Stomach (tissue), 19 donors: ENCODE measurements at places on chromosomes 6 and 20.

- peak overlapping the region; percentile 70 for H3K27ac ChIP-seq
- H3K36me3 ChIP-seq = no peaks in the 10 kb centered on the region
- H3K4me1 ChIP-seq = peaks cover 4% of the 10 kb centered on the region
- no peak overlapping the region for H3K4me3 ChIP-seq
- peak; percentile 72 for DNase-seq
Observed at GRCh38 chr20:53609491-53610445, 16.1 kb upstream of the ZNF217 start.

DNA sequence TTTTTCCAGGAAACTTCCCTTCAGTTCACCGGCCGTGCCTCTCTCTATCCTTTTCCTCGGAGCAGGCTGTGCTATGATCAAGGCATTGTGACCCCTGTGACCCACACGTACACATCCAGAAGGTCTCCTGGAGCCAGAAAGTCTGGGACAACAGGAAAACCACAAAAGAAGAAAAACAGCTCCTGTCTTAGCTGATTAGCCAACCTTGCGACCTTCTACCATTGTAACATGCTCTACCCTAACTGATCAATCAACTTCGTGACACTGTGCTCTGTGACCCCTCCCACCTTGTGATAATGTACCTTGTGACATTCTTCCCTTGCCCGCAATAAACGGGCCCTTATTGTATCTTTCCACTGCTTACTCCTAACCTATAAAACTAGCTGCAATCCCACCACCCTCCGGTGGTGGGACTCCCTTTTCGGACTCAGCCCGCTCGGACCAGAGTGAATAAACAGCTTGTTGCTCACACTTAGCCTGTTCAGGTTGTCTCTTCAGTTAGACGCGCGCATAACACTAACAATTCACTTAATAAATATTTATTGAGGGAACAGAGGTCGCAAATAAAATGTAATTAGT, 24.2 kb downstream of the ZNF311 start:
- no peaks in the 10 kb centered on the region for H3K27me3 ChIP-seq
- no peak for DNase-seq
- peak overlapping the region; percentile 69 for H3K4me3 ChIP-seq
- H3K27ac ChIP-seq = peak overlapping the region; percentile 79
- H3K4me1 ChIP-seq = peaks cover 16% of the 10 kb centered on the region
- no peaks in the 10 kb centered on the region for H3K36me3 ChIP-seq

DNA sequence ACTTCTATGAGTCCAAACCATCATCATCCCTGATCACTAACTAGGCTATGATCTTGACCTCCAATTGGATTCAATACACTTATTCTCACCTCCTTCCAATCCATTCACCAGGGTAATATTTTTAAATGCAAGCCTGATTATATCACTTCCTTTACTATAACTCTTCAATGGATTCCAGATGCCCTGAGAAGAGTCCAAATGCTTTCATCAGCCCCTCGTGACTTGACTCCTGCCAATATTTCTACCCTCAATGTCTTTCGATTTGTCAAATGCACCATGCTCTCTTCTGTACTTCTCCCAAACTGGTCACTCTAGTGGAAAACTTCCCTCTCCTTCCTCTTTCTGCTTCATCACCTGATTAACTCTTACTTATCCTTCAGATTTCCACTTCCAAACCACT, 70.8 kb downstream of the CD164 start:
- H3K36me3 ChIP-seq = no peaks in the 10 kb centered on the region
- H3K27ac ChIP-seq = no peak overlapping the region
- no peaks in the 10 kb centered on the region for H3K27me3 ChIP-seq
- no peak overlapping the region for H3K4me3 ChIP-seq
- no peak for DNase-seq

DNA sequence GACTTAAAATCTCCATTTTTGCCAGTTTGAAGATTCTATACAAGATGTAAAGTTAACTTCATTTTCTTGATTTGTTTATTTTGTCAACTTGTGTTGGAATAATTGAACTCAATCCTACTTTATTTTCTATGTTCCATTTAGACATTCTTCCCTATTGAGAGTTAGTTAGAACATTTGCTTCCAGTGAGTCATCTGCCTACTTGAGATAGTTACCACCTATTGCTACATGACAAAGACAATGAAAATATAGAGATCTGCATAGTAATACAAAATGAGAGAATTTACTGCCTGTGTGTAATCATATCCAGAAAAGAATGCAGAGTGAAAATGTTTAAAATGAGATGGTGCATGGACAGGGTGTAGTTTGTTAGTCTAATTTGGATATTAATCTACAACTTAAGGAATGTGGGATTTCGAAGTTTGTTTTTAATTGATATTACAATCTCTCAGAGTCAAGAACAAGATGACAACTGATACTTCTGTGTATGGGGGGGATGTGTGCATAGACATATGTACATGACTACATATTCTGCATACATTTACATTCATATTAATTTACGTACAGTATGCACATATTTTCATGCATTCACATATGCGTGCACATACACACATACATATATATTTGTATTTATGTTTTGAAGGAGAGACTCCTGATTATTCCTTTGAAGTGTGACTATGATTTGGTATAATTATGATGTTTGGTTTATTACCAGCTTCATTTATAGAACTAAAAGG, 420.1 kb downstream of the NKAIN2 start:
- no peaks in the 10 kb centered on the region for H3K4me1 ChIP-seq
- no peak for DNase-seq
- H3K27me3 ChIP-seq = no peaks in the 10 kb centered on the region
- no peak overlapping the region for H3K27ac ChIP-seq
- H3K4me3 ChIP-seq = no peak overlapping the region

GRCh38 chr6:111258615-111259088, 171.3 kb downstream of the SLC16A10 start:
- peaks cover 8% of the 10 kb centered on the region for H3K27me3 ChIP-seq
- DNase-seq = no peak
- peak overlapping the region; percentile 72 for H3K4me3 ChIP-seq

GRCh38 chr6:20366082-20366830, 35.4 kb upstream of the E2F3 start:
- H3K27ac ChIP-seq = no peak overlapping the region
- H3K36me3 ChIP-seq = no peaks in the 10 kb centered on the region
- no peak overlapping the region for H3K4me3 ChIP-seq
- H3K4me1 ChIP-seq = no peaks in the 10 kb centered on the region
- H3K27me3 ChIP-seq = no peaks in the 10 kb centered on the region

DNA sequence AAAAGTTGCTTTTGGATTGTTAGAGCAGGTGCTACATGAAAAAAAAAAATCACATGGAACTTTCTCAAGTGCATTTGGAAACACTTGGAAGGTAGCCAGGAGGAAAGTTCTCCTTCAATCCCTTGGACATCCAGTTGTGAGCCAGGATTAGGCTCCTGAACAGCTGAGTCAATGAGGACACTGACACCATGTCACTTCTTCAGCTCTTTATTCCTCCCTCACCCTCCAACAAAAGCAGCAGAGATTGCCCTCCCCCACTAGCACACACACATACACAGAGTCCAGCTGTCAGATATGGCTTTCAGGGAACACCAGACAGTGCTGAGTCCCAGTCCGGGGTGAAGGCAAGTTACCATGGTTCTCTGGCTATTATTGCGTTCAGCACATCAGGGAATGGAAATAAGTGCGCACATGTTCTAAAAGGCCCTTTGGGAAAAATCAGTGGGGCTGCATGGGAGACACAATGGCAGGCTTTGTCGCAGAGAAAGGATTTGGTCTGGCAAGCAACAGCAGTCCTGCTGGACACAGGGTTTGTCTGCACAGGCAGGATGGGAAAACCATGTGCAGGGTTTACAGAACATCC, 124.7 kb upstream of the MARCKS start:
- H3K4me3 ChIP-seq = no peak overlapping the region
- H3K4me1 ChIP-seq = peaks cover 14% of the 10 kb centered on the region
- DNase-seq = no peak
- H3K36me3 ChIP-seq = no peaks in the 10 kb centered on the region
- H3K27ac ChIP-seq = peak overlapping the region; percentile 21

DNA sequence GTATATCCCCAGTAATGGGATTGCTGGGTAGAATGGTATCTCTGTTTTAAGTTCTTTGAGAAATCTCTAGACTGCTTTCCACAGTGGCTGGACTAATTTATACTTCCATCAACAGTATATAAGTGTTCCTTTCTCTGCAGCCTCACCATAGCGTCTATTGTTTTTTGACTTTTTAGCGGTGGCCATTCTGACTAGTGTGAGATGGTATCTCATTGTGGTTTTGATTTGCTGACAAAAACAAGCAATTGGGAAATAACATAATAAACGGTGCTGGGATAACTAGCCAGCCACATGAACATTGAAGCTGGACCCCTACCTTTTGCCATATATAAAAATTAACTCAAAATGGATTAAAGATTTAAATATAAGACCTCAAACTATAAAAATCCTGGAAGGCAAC, 14.2 kb downstream of the OR2A4 start:
- H3K27ac ChIP-seq = no peak overlapping the region
- no peaks in the 10 kb centered on the region for H3K36me3 ChIP-seq
- H3K27me3 ChIP-seq = no peaks in the 10 kb centered on the region
- DNase-seq = no peak
- H3K4me1 ChIP-seq = no peaks in the 10 kb centered on the region

DNA sequence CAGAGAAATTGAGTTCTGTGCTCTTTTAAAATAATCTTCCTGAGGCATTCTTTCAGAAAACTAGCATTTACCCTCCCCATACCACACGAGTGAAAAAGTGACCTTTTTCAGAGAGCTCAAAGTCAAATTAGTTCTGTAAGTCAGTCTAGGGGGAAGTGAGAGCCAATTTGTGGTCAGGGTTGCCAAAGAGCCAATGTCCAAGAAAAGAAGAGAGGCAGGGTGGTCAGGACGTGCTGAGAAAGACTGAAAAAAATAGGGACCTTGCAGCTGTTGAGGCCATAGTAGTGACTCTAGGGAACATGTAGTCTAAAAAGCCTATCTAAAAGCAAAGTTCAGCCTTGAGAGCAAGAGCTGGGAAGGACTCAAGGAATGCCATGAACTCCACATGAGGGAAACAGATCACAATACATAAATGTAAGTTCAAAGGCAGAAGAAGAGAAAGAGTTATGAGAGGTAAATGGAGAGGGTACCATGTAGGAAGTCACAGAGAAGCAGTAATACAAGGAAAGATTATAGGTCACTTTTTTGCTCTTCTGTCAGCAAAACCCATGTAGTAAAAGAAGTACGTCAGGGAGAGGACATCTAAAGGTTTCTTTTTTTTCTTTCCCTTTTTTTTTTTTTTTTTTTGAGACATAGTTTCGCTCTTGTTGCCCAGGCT, 565.1 kb upstream of the FLRT3 start:
- no peaks in the 10 kb centered on the region for H3K4me1 ChIP-seq
- no peak overlapping the region for H3K27ac ChIP-seq

GRCh38 chr20:34536798-34537394, 20.7 kb downstream of the DYNLRB1 start:
- H3K27me3 ChIP-seq = no peaks in the 10 kb centered on the region
- DNase-seq = peak; percentile 73
- H3K27ac ChIP-seq = no peak overlapping the region
- no peak overlapping the region for H3K4me3 ChIP-seq

DNA sequence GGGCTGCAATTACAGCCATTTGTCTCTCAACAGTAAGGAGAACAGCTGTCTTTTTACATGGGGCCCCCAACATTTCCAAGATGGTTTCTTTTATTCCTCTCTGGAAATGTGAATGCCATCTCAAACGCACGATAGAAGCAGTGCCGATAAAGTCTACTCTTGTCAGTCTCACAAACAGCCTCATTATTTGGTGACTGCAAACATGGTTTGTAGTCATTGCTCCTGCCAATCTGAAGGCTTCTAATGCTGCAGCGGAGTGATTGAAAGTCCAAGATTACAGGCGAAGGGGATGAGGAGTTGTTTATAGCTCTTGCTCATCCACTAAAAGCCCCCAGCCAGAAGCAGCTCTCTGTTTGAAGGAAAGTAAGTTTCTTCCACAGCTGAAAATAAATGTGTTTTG, 657.1 kb downstream of the CBLN4 start:
- no peaks in the 10 kb centered on the region for H3K36me3 ChIP-seq
- H3K4me3 ChIP-seq = no peak overlapping the region
- H3K27ac ChIP-seq = no peak overlapping the region
- no peaks in the 10 kb centered on the region for H3K27me3 ChIP-seq
- DNase-seq = no peak

DNA sequence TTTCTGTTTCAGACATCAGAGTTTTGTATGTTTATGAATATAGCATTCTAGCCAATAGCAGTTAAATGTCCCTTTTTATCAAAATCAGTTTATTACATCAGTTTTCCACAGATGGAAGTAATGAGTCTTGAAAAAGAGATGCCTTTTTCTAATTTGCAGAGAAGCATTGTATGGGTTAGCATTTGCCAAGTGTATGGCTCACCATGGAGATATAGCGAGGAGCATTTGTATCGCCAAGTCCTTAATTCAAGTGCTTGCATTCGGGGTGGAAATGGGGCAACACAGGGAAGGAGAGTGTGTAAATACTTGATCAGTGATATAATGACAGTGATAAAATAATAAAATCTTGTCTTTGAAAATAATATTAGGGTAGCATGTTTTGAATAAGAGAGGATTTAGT, 42.9 kb downstream of the TXLNB start:
- no peaks in the 10 kb centered on the region for H3K36me3 ChIP-seq
- no peaks in the 10 kb centered on the region for H3K27me3 ChIP-seq
- H3K4me3 ChIP-seq = no peak overlapping the region
- no peak overlapping the region for H3K27ac ChIP-seq
- DNase-seq = no peak

- no peak for DNase-seq
- H3K27ac ChIP-seq = no peak overlapping the region
- H3K27me3 ChIP-seq = no peaks in the 10 kb centered on the region
- H3K4me3 ChIP-seq = no peak overlapping the region
Observed at GRCh38 chr6:5412663-5413062, 151.3 kb downstream of the FARS2 start.

DNA sequence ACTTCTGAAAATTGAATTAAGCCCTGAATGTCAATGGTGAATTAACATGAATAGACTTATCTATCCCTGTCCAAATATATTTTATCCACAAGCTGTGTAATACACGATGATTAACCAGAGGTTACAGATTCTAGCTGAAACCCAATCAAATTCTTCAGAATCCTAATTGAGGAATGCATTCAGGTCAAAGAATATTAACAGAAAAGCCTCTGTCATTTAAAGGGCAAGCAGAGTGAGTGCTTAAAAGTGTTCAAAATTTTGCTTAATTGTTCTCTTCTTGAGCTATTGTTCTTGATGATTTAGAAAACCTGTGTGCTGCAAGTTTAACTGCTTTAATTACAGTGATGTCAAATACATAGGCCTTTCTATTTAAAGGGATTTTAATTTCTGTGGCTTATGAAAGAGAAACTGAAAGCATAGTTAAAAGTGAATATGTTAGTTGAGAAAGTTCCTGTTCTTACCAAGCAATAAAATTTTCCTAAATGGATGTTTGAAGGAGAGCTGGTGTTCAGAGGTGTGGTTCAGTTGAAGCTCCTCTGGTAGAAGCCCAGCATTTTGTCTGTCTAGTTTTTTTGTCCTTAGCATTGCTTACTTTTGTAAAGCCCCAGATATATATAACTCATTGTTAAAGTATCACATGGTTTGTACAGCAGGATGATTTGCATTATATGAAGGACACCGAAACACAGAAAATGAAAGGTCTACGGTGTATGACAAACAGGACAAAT, 466.3 kb upstream of the PLCB4 start:
- no peak for DNase-seq
- no peaks in the 10 kb centered on the region for H3K27me3 ChIP-seq
- H3K4me1 ChIP-seq = peaks cover 15% of the 10 kb centered on the region
